ENCODE measurements at places on chromosomes 7 and 10.

DNA sequence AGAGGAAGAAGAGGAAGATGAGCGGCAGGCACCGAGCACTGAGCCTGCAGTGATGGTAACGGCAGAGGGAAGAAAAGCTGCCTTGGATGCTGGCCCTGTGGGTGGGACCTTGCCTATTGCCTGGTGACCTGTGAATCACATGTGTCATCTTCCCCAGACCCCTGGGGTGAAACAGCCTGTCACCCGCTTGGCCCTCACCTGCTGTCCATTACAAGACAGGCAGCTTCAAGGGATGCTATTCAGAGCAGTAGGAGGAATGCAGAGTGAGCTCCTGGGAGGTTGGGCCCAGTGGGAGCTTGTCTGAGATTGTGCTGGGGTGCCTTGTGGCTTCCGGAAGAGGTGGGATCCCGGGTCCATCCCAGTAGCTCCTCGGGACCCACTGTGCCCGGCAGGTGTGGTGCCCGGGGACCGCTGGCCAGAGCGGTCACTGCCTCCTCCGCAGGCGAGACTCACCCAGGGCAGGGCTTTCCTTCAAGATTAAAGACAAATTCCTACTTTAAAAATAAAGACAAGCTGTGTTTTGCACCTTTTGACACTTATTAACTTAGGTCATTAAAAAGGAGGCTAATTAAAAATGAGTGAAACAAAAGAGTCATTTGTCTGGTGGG is 440.2 kb upstream of the MKI67 start:
- no peak for DNase-seq

DNA sequence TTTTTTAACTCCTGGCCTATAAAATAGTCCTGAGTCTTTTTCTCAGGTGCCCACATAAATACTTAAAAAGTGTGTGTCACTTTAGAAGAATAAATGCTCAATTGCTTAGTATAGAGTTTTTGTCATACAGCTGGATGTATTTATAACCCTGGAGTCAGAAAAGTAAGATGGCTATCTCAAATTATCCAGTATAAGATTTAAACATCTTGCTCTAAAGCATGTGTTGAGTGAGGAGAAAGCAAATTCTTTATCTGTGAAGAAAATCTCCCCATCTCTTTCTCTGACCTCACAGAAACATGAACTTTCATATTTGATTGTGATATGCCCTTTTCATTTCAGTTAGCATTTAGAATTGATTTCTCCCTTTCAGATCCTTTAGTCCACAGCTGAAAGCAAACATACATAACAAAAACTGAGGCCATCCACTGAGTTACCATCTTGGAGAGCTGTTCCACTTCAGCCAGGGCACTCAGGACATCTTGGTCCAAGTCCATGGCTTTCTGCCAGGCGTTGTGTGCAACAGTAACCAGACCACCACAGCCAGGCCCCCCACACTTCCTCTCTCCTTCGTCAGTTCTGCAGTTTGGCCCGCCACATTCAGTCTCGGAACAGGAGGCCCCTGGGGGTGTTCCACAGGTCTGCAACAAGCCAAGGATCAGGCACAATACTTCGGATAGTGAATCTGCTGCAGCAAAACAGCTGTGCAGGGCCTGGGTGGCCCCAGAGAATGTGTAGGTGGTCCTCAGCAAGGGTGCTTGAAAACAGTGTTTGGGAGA is 40.9 kb downstream of the DLD start:
- DNase-seq: no peak

- no peak for DNase-seq
Measured at GRCh38 chr10:17075533-17076359, 53.9 kb downstream of the CUBN start.

GRCh38 chr7:89073776-89074175 is 278.2 kb upstream of the TEX47 start:
- no peak for DNase-seq

All from GM10248 (cell line).